Effector memory CD8-positive, alpha-beta T cell (primary cell): ENCODE measurements at places on chromosomes 2 and 18.

GRCh38 chr2:122186761-122187222 lies 431.3 kb downstream of the TSN start:
- H3K27me3 ChIP-seq = peaks cover 8% of the 10 kb centered on the region
- DNase-seq = no peak
- H3K36me3 ChIP-seq = no peaks in the 10 kb centered on the region
- H3K4me1 ChIP-seq = no peaks in the 10 kb centered on the region

DNA sequence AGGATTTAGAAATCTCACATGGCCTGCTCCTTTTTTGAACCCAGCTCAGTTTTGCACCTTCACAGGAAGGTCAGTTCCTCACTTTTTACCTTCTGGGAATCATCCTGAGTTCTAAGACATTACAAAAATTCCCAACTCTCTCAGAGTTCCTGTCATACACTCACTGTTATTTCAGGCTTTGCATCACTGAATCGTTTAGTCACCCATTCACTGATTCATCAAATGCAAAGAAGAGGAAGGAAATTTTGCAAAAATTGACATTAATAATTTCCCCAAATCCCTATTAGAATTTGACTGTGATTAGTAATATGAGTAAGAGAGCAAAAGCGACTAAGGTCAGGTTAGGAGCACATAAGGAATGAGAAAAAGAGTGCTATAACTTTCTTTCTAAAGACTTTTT lies 197.5 kb downstream of the PDE1A start:
- no peaks in the 10 kb centered on the region for H3K4me1 ChIP-seq
- DNase-seq = no peak
- H3K4me3 ChIP-seq = no peak overlapping the region
- H3K36me3 ChIP-seq = no peaks in the 10 kb centered on the region
- no peak overlapping the region for H3K27ac ChIP-seq

DNA sequence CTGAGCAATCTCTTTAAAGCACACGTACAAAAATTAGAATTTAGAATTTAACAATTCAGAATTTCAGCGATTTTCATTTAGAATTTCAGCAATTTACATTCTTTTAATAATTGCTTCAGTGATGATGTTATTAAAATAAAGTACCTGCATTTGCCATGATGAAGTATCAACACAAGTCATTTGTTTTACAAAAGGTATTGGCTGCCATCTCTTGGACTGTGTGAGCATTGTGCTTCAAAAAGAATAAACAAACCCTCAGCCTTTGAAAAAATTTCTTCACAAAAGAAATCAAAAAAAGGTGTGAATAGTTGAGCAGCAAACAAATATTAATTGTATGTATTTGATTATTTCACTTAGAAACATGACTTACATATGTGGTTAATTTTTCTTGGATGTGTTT lies 27.1 kb upstream of the ZC3H15 start:
- H3K27ac ChIP-seq = no peak overlapping the region
- no peak for DNase-seq
- H3K4me3 ChIP-seq = no peak overlapping the region
- peaks cover 1% of the 10 kb centered on the region for H3K4me1 ChIP-seq
- no peaks in the 10 kb centered on the region for H3K36me3 ChIP-seq

DNA sequence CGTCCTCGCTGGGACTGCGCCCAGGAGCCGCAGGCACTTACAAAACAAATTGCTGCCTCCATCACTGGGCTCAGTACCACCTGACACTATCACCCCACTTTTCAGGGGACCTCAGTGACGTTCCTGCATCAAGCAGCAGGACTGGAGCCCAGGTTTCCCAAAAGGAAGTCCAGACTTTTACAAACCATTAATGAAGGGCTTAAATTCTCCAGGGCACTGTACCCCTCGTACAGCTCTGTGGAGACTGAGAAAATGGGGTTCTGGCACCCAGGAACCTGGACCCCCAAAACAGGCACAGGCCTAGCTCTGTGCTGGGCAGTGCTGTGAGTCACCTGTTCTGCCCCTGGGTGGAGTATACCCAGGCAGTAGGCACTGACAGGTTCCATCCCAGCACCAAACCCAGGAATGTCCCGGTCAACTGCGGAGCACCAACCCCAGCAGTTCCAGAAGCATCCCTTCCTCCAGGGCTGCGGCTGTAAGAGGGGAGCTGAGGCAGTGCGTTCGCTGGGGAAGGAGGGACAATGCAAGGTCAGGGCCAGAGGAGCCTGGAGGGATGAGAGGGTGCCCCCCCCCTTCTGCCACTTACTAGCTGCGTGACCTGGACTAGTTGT lies 24.6 kb upstream of the NOTO start:
- DNase-seq = no peak
- H3K36me3 ChIP-seq = no peaks in the 10 kb centered on the region
- peaks cover 33% of the 10 kb centered on the region for H3K27me3 ChIP-seq
- H3K27ac ChIP-seq = peak overlapping the region; percentile 75
- H3K4me3 ChIP-seq = peak overlapping the region; percentile 93

GRCh38 chr2:134459706-134460406 lies 206.0 kb downstream of the MGAT5 start:
- H3K27me3 ChIP-seq = peaks cover 8% of the 10 kb centered on the region
- H3K36me3 ChIP-seq = peaks cover 9% of the 10 kb centered on the region
- H3K4me1 ChIP-seq = no peaks in the 10 kb centered on the region
- no peak overlapping the region for H3K4me3 ChIP-seq
- peak overlapping the region; percentile 27 for H3K27ac ChIP-seq
- no peak for DNase-seq

- no peak overlapping the region for H3K4me3 ChIP-seq
- no peak overlapping the region for H3K27ac ChIP-seq
- no peaks in the 10 kb centered on the region for H3K27me3 ChIP-seq
- H3K36me3 ChIP-seq = no peaks in the 10 kb centered on the region
- H3K4me1 ChIP-seq = no peaks in the 10 kb centered on the region
These were observed 145.8 kb downstream of the LAMA3 start for GRCh38 chr18:23835091-23835490.

DNA sequence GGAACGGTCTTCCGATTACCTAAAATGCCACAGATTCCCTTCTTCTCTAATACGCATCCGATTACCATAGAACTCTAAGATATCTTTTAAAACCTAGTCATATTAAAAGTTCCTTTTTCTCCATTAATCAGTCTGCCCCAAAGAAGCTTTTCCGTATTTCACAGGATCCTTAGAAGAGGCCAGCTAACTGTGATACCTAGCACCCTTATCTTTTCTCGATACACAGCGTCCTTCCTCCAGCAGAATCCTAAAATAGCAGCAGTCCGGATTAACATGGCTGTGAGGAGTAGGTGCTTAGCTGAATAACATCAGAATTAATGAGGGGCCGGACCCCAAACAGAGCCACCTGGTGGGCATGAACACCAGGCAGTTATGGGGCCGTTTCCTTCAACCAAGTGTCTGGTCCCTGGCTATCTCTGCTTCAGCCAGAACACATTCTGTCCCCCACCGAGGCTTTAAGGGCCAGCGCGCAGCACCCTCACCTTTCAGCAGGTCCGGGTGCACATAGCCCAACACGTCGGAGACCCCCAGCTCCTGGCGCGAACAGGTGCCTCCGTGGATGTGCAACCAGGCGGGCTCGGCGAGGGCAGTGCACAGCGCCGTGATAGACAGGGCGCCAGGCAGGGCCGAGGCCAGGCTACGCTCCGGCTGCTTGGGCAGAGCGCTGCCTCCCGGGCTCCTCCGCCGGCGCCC lies 995 bp downstream of the TMEM127 start:
- H3K27me3 ChIP-seq = no peaks in the 10 kb centered on the region
- H3K4me3 ChIP-seq = peak overlapping the region; percentile 86
- DNase-seq = peak; percentile 40
- peaks cover 34% of the 10 kb centered on the region for H3K4me1 ChIP-seq
- peaks cover 57% of the 10 kb centered on the region for H3K36me3 ChIP-seq

GRCh38 chr2:105609746-105610402 lies 134.8 kb upstream of the NCK2 start:
- no peak for DNase-seq
- H3K4me1 ChIP-seq = no peaks in the 10 kb centered on the region
- H3K36me3 ChIP-seq = no peaks in the 10 kb centered on the region
- H3K4me3 ChIP-seq = no peak overlapping the region

DNA sequence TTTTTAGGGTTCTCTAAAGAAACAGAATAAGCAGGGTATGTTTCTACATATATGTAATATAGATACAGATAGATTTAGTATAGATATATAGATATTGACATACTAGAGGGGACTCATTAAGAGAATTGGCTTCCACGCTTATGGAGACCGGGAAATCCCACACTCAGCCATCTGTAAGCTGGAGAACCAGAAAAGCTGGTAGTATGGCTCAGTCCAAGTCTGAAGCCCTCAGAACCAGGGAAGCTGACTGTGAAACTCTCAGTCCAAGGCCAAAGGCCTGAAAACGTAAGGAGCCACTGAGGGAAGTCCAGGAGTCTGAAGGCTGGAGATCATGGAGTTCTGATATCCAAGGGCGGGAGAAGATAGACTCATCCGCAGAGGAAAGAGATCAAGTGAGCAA lies 441.3 kb upstream of the CDH20 start:
- no peaks in the 10 kb centered on the region for H3K27me3 ChIP-seq
- H3K4me1 ChIP-seq = no peaks in the 10 kb centered on the region
- no peak overlapping the region for H3K27ac ChIP-seq
- DNase-seq = no peak
- H3K4me3 ChIP-seq = no peak overlapping the region

GRCh38 chr2:145918951-145919350 lies 1399.0 kb upstream of the ZEB2 start:
- H3K4me3 ChIP-seq = no peak overlapping the region
- H3K27me3 ChIP-seq = no peaks in the 10 kb centered on the region
- H3K4me1 ChIP-seq = no peaks in the 10 kb centered on the region
- H3K36me3 ChIP-seq = no peaks in the 10 kb centered on the region
- no peak for DNase-seq
- H3K27ac ChIP-seq = no peak overlapping the region
